Kasumi-1 (cell line): ENCODE measurements at places on chromosomes 7 and 10.

DNA sequence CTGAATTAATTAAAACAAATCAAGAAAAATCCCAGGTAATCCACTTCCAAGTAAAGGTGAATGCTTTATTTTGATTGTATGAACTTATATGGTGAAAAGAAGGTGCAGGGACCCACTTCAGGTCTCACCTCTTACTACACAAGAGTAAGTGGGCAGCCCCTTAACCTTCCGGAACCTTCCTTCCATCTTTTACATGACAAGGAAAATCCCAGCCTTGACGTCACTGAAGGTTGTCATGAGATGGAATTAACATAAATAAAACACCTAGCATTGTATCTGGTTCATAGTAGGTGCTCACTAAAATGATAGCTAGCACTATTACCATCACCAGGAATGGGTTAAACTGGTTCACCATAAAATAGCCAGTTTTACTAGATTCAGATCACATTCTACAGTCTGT, 119.5 kb downstream of the ICA1 start:
- DNase-seq, result no peak

GRCh38 chr7:41641011-41641664, 61.8 kb downstream of the INHBA start:
- no peak for DNase-seq

DNA sequence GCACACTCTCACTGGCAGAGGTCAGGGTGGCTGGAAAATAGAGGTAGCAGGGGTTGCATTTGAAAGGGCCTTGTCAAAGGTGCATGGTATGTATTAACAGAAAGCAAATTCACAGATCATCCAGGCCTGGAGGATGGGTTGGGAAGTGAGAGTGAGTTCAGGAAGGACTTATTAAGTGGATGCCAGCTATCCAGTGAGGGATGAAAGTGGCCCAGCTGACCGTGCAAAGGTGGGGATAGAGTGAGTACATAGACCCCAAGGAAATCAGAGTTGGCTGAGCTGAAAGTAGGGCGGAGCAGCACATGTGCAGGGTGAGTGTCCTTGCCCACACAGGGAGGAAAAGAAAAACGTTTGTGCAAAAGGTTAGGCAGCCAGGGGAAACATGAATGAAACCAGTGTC, 58.1 kb downstream of the HECW1 start:
- DNase-seq, result no peak

DNA sequence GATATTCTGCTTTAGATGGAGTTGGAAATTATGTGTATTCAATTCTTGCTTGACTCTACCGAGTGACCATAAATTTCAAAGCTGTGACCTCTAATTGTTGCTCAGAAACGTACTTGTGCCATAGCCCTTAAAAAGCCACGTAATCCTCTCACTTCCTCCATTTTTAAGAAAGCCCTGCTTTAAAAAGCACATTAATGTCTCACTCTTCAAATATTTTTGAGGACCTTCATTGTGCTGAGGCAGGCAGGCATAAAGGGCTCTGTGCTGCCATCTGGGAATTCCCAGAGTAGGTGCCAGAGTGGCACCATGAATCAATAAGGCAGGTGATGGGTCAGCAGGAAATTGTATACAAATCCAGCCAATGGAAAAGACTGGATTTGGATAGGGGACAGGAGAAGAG, 97.7 kb upstream of the FAM204A start:
- no peak for DNase-seq

- no peak for DNase-seq
These were observed 260.4 kb downstream of the ZMYND11 start for GRCh38 chr10:395665-396064.

DNA sequence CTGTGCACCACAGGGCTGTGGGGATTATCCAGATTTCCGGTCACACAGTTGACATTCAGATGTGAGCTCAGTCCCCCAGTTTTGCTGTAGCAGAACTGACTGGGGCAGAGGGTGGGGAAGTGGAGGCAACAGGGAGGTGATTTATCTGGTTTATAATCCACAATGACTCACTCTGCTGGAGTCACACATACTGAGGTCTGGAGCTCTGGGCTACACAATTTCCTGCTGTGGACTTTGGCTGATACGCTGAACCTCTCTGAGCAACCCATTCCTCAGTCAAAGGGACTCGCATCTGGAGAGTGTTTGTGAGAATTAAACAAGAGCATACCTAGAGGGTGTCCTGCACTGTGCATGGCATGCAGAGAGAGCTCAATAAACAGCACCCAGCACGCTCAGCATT, 64.8 kb upstream of the PLPP4 start:
- DNase-seq, result no peak

DNA sequence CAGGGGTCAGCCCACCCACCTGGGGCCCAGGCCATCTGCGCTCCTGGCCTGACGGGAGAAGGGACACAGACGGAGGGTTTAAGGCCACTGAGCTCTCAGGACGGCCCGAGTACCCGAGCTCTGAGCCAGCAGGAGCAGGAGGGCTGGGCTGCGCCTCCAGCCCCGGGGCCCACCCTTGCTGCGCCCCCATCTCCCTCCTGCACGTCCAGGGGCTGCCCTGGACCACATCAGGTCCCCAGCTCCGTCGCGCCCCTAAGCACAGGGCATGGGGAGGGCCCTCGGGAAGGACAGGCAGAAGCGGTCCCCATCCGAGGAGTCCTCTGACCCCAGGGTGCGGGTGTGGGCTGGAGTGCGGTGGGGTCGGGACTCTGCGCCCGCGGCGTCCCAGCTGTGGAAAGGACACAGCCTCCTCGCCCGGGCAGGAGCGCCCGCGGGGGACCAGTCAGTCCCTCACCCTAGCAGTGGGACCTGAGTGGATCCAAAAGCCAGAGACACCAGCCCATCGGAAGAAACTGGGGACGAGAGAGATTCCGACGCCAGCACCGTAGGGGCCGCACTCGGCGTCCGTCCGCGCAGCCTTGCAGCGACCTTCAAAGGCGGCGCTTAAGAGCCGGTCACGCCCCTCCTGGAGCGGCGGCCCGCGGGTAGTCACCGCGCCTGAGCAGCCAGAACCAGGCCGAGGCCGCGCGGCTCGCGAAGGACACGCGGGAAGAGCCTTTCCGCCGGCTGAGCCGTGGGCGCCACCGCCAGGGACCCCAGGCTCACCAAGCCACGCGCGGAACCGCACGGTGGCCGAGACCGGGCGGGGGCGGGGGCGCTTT, 15.9 kb downstream of the CAMK2B start:
- DNase-seq, result peak; percentile 24

- no peak for DNase-seq
These were observed 1094.1 kb downstream of the DNAJB9 start for GRCh38 chr7:109663806-109664205.

DNA sequence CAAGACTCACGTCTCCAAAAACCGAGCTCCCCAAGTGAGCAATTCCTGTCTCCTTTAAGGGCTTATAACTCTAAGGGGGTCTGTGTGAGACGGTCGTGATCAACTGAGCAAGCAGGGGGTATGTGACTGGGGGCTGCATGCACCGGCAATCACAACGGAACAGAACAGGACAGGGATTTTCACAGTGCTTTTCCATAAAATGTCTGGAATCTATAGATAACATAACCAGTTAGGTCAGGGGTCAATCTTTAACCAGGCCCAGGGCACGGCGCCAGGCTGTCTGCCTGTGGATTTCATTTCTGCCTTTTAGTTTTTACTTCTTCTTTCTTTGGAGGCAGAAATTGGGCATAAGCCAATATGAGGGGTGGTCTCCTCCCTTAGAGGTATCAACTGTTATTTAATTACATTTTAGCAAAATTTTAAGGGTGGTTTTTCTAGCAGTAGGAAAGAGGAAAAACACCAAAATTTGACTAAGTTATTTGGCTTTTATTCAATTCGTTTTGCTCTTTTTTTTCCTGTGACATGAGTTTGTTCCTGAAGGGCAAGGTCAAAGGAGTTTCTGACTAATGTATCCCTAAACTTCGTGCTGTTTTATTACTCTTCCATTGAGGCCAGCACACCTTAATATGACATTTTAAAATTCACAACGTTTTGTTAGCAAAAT, 121.4 kb upstream of the SEC61G start:
- no peak for DNase-seq

GRCh38 chr7:127536394-127536691, 49.1 kb downstream of the GCC1 start:
- no peak for DNase-seq

DNA sequence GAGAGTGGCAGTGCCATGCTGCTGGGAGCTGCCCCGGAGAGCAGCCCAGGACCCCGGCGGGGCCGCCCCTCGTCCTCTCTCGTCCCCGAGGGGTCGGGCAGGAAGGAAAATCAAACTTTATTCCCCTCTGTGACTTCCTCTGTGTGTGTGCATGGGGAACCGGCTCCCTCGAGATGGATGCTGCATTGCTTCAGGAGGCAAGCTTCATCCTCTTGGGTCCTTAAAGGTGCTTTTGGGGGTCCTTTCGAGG, 726 bp downstream of the MCU start:
- DNase-seq, result peak; percentile 58

GRCh38 chr10:78817361-78817760, 251.4 kb upstream of the ZMIZ1 start:
- DNase-seq, result peak; percentile 81

DNA sequence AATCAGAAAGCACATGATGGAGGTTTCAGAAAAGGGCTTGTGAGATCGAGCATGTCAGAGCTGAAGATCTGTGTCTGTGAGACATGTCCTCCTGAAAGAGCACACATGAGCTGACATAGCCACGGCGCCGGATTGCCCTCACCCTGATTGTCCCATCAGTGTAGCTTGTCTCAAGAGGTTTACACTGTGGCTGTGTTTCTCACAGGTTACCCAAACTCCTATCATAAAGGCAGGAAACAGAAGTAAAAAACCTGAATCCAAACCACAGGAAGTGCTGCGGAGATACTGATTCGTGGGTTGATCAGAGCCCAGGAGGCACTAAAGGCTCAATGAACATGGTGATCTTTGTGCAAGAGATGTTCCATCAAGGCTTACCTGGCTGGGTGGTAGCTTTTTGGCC, 3.9 kb upstream of the ATP6V0E2 start:
- no peak for DNase-seq

DNA sequence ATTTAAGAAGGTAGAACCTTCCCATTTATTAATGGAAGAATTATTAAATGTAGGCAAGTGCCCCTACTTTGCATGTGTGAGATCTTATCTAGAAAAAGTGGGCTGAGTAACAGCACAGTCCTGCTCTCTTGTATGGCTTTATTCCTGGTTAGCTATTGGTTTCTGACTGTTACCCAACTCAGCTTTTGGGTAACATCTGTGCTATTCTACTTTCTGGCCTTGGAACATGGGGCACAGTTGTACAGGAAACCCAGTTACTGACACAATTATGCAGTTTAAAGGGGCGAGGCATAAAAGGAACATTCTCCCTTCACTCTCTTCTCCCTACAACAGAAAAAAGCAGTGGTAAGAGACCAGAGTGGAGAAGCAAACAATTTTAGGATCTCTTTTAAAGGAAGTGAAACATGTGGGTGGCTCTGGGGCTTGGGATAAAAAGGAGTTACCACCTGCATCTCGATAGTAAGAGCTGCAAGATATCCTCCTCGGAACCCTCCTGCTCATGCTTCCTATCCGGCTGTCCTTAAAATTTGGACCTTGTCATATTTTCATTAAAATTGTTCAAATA, 16.0 kb downstream of the NUDT5 start:
- DNase-seq, result peak; percentile 87

DNA sequence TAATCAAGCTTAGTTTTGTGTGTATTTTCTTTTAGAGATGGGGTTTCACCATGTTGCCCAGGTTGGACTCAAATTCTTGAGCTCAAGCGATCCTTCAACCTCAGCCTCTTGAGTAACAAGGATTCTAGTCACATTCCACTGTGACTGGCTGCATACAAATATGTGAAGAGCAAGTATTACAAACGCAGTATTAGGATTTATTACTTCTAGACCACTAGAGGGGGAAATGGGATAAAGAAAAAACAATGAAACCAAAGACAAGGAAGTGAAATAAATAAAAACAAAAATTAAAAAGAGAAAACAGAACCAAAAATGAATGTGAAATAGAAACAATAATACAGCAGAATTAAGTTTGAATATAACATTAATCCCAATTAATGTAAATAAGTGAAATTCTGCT, 308.7 kb downstream of the ANKRD30A start:
- peak; percentile 58 for DNase-seq

DNA sequence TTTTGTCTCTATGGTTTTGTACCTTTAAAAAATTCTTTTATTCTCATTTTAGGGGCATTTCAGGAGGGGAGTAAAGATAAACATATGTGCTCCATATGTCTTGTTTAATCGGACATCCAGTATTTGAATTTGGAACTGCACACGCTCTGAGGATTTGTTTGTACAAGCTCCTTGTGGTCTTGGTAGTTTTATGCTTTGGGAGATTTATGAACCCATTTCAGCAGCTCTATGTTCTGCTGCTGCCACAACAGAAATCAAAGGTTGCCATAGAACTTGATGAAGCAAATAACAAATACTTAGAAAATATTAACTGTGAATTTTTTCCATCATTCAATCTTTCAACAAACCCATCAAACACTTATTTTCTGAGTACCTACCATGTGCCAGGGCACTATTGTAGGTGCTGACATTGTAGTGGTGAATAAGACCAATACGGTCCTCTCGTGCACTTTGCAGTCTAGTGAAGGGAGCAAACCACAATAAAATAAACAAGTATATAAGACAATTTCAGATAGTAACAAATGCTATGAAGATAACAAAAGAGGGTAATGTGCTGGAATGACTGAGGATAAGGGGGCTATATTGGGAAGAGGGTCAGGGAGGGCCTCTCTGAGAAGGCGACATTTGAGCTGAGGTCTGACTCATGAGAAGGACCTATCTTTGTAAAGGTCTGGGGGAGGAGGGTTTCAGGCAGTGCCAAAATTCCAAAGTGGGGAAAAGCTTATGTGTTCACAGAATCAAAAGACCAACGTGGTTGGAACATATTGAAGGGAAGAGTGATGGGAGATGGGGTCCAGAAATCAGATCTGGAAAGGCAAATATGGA, 30.4 kb downstream of the MYPN start:
- DNase-seq, result no peak

- no peak for DNase-seq
These were observed 46.9 kb downstream of the EGFR start for GRCh38 chr7:55065511-55066229.

- DNase-seq, result no peak
These were observed 3.8 kb downstream of the GLI3 start for GRCh38 chr7:42233171-42233570.

GRCh38 chr7:42753811-42754363, 158.0 kb downstream of the C7orf25 start:
- no peak for DNase-seq

- DNase-seq, result no peak
These were observed 163.3 kb downstream of the STK31 start for GRCh38 chr7:23873306-23873705.

- no peak for DNase-seq
These were observed 502.8 kb downstream of the TCERG1L start for GRCh38 chr10:130808686-130809085.

- DNase-seq, result no peak
These were observed 42.6 kb upstream of the SLC35G1 start for GRCh38 chr10:93851169-93851568.

DNA sequence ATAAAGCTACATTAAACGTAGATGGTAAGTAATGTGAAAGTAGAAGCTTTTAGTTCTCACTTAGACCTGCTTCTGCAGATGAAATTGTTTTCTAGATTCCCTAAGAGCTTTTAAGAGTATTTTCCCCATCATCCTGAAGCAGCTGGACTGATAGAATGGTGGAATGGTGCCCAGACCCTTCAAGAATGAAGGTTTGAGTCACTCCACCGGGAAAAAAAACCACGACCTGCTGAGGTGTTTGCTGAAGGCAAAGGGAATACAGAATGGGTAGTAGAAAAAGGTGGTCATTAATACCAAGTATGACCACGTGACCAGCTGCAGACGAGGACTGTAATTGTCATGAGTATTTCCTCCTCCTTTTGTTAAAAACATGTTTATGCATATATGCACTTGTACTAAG, 79.2 kb upstream of the PTPRZ1 start:
- DNase-seq, result no peak

GRCh38 chr10:78408671-78409472, 375.2 kb downstream of the RPS24 start:
- no peak for DNase-seq

- no peak for DNase-seq
These were observed 543 bp downstream of the HMX3 start for GRCh38 chr10:123136221-123136805.
